Activated CD8-positive, alpha-beta memory T cell treated with anti-CD3 and anti-CD28 coated beads, Interleukin-2, amount 50 U/mL, for 4 hours (primary cell): ENCODE measurements at places on chromosomes 7 and 10.

GRCh38 chr7:97390915-97391593 is 273.6 kb downstream of the SDHAF3 start:
- DNase-seq, result no peak

GRCh38 chr10:125066764-125067450 is 93.5 kb downstream of the CTBP2 start:
- DNase-seq, result no peak

- DNase-seq, result no peak
These were observed 52.5 kb upstream of the COMTD1 start for GRCh38 chr10:75288140-75288711.

GRCh38 chr7:84482476-84482875 is 287.9 kb upstream of the SEMA3A start:
- DNase-seq, result no peak

GRCh38 chr7:147711447-147711846 is 879.1 kb upstream of the C7orf33 start:
- DNase-seq, result no peak

DNA sequence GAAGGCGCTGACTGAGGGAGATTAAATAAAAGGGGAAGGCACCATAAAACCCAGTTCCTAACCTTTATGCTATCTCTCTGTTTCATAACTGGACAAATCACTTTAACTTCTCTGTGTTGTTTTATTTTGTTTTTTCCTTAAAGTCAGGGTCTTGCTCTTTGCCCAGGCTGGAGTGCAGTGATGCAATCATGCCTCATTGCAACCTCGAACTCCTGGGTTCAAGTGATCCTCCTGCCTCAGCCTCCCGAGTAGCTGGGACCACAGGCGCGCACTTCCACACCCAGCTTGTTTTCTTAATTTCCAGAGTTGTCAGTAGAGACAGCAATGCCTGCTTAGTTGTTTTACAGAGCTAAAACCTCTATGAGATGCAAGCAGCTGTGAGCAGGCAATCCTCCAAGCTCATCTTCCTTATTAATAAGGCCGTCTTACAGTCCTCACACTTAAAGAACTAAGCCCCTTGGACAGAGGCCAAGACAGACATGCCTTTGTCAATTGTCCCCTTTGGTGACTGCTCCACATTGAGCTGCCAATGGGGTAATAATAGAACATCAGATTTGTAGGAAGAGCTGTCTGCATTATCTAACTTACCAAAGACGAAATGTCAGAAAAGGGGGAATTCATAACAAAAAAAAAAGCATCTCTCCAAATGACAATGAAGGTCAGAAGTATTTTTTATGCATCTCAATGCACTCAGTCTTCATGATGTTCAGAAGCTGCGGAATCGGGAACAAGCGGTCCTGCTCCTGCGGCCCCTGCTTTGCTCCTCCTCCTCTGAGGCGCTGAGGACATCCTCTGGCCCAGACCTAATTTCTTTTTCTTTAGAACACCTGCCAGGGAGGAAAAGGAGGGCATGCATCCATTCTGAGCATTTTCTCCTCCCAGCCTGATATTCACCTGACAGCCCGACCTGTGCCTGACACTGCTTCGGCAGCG is 62.7 kb upstream of the RNF32 start:
- no peak for DNase-seq
